LoVo (cell line): ENCODE measurements at places on chromosomes 1 and 21.

- no peak for DNase-seq
These were observed 880 bp upstream of the MTF2 start for GRCh38 chr1:93078203-93078602.

GRCh38 chr21:44598061-44598460, 2.3 kb upstream of the KRTAP10-7 start:
- no peak for DNase-seq

DNA sequence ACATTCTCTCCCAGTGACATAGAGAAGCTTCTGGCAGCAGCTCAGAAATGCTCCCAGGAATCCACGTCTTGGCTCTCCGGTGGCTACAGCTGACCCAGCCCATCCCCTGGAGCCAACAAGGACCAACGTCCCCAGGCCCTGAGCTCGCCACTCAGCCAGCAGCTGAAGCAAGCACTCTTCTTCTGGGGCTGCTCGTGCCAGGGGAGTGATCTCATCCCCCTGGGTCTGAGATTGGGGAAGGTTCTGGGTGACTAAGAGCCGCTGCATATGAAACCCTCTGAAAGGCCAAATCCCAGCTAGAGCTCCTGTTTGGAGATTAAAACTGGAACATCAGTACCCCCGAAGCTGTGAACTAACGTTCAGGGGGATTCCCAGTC, 487.9 kb downstream of the NPHP4 start:
- DNase-seq = no peak

GRCh38 chr1:180080439-180080838, 74.2 kb upstream of the QSOX1 start:
- peak; percentile 19 for DNase-seq

DNA sequence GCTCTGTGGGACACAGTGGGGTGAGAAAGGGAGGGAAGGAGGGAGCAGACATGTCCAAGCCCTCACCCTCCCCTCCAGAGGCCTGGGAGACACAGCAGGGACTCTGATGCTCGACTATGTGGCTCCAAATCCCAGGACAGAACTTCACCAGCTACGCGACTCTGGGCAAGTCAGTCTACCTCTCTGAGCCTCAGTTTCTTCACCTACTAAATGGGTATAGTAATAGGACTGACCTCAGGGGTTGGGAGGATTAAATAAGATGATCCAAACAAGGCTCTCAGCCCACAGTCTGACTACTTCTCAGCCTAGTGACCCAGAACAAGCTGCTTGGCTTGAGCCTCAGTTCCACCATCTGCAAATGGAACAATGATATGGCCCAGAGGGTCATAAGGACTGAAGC, 19.6 kb downstream of the SDC3 start:
- DNase-seq = no peak

- DNase-seq = no peak
These were observed 23.6 kb upstream of the MARK1 start for GRCh38 chr1:220504329-220504728.

GRCh38 chr1:105100102-105100501, 1350.4 kb downstream of the AMY1C start:
- no peak for DNase-seq

GRCh38 chr1:16184557-16185303, 27.7 kb downstream of the ARHGEF19 start:
- peak; percentile 53 for DNase-seq

GRCh38 chr1:161290779-161291178, 19.0 kb downstream of the MPZ start:
- DNase-seq = no peak

DNA sequence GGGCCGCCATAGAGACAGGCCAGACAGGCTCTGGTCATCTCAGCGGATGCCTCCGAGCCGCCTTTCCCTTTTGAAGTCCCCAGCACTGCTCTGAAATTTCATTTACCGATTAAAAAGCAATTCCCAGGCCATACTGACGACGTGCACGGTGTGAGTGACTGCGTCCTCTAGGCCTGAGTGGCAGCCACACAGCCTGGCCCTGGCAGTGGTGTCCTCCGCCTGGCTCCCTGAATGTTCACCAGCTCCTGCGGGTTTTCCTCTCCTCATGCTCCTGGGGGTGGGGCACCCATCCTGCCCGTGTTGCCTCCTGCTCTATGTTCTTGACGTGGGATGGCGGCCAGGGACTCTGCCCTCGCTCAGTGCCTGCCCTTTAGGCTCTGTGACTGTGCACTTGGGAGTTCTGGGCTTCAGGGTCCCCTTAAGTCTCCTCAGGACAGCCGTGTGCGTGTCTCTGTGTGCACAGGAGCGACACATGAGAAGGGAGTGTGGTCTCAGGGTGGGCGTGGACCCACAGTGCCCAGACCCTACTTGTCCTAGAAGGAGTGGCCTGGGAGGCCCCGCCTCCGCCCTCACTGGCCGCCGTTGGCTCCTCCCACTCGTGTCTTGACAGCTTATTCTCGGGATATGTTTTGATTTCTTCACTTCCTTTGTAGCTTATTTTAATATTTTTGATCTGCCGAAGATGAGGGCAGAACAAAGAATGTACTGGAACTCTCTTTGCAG, 3.6 kb downstream of the SKI start:
- DNase-seq = no peak

DNA sequence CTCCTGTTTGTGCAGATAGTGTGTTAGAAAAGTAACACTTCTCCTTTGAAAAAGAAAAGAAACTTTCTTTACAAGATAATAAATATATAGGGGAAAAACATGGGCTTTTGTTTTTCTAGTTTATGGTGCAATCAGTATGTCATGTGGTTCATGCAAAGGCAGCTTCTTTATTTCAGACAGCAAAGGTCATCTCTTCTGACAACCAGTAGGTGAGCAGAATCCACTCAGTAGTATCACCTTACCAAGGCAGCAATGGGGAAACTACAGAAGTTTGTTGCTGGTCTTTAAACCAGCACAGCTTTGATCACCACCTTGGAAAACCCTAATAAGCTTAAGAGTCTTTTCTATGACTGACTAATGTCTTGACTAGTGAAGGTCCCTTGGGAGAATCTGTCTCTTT, 13.0 kb upstream of the SAMSN1 start:
- DNase-seq = no peak

DNA sequence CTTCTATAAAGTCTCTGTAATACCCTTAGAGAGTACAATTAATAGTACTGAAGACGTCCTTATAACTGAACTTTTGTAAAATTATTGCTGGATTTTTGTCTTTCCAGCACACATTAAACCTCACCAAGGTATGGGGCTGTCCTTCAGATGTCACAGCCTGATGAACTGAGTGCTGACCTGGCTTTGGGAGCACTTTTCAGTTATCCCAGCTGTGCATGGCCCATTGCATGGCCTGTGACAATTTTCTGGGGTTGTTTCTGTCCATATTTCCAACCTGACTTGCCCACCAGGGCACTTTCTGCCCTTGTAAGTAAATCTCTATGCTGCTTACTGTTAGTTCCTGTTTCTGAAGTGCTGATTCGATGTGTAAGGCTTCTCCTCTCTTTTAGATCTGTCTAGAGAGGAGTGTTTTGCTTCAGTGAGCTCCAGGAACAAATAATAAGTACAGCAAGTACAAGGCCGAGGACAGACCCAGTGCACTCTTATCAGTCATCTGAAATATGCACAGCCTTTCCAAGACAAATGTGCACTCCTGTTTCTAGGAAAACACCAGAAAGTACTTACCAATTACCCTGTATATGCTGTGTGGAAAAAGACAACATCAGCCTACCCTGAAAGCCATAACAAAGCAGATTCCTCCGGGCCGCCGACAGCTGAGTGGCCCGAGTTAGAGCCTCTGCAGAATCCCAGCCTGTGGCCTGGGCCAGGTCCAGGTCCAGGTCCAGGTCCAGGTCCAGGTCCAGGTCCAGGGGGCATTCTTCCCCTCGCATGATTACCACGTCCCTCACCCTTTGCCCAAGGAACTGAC, 121.7 kb downstream of the DHRS3 start:
- DNase-seq = no peak

GRCh38 chr1:150577557-150578271, 1.7 kb downstream of the MCL1 start:
- no peak for DNase-seq

- DNase-seq = no peak
These were observed 32.8 kb upstream of the RUNX1 start for GRCh38 chr21:35081861-35082260.

GRCh38 chr1:7098641-7099040, 313.4 kb downstream of the CAMTA1 start:
- DNase-seq = no peak

- no peak for DNase-seq
These were observed 618 bp upstream of the FOXD3 start for GRCh38 chr1:63321785-63322113.

- DNase-seq = no peak
These were observed 2.7 kb upstream of the PLEKHO1 start for GRCh38 chr1:150146849-150147542.

- no peak for DNase-seq
These were observed 38.5 kb downstream of the DISC1 start for GRCh38 chr1:231665101-231665500.

DNA sequence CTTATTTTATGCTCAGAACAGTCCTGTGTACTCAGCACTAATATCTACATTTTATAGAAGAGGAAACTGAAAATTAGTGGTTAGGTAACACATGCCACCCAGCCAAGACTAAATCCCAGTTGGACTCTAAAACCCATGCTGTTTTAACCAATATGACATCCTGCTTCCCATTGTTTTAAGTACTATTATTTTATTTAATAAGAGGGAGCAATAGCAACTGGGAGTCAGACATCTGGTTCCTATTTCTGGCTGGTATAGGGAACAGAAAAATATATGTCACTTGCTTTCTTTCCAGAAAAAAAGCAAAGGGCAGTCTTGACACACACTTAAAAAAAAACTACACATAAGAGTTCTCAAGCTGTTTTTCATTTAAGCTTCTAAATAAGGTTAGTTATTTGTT, 11.9 kb downstream of the KLHL12 start:
- no peak for DNase-seq

DNA sequence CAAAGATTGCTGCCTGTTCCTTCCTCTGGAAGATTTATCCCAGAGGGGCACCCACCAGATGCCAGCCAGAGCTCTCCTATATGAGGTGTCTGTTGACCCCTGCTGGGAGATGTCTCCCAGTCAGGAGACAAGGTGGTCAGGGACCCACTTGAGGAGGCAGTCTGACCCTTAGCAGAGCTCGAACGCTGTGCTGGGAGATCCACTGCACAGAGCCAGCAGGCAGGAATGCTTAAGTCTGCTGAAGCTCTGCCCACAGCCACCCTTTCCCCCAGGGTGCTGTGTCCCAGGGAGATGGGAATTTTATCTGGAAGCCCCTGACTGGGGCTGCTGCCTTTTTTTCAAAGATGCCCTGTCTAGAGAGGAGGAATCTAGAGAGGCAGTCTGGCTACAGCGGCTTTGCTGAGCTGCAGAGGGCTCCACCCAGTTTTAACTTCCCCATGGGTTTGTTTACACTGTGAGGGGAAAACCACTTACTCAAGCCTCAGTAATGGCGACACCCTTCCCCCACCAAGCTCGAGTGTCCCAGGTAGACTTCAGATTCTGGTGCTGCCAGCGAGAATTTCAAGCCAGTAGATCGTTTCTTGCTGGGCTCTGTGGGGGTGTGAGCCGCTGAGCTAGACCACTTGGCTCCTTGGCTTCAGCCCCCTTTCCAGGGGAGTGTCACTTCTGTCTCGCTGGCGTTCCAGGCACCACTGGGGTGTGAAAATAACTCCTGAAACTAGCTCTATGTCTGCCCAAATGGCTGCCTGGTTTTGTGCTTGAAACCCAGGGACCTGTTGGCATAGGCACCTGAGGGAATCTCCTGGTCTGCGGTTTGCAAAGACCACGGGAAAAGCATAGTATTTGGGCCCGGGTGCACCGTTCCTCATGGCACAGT, 51.1 kb upstream of the PDC start:
- DNase-seq = no peak

- no peak for DNase-seq
These were observed 39.3 kb downstream of the AGPAT3 start for GRCh38 chr21:43904331-43904781.

DNA sequence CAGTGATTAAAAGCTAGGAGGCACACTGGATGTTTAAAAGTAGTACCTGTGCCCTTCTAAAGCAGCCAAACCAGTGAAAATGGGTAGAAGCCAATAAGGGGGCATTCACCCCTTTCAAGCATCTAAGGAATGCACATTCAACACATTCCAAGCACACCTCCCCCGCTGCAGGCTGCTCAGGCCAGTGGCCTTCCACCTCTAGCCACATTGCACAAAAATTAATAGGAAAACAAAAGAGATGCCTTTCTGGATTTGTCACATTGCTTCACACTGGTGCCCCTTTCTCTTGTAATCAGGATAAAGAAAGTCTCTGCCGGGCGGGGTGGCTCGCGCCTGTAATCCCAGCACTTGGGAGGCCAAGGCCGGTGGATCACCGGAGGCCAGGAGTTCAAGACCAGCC, 834.0 kb downstream of the USP25 start:
- no peak for DNase-seq

- no peak for DNase-seq
These were observed 118.4 kb downstream of the CRYAA start for GRCh38 chr21:43287111-43287760.

GRCh38 chr1:53303726-53304515, 23.9 kb downstream of the LRP8 start:
- DNase-seq = no peak

DNA sequence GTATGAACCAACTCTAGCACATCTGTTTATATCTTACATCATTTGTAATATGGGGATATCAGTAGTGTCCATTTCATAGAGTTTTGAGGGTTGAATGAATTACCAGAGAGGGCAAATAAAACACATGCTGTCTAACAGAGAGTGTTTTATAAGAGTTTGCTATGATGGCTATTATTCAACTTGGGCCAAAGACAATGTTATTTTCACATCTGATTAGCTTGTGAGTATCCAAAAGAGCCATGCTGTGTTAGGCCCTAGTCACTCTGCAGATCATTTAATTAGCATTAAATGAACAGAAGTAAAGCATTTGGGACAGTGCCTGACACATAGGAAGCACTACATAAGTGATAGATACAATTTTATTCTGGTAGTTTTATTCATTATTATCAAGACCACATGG, 4.2 kb upstream of the RNF11 start:
- DNase-seq = no peak

- DNase-seq = no peak
These were observed 16.8 kb downstream of the PLXNA2 start for GRCh38 chr1:208227366-208227765.

DNA sequence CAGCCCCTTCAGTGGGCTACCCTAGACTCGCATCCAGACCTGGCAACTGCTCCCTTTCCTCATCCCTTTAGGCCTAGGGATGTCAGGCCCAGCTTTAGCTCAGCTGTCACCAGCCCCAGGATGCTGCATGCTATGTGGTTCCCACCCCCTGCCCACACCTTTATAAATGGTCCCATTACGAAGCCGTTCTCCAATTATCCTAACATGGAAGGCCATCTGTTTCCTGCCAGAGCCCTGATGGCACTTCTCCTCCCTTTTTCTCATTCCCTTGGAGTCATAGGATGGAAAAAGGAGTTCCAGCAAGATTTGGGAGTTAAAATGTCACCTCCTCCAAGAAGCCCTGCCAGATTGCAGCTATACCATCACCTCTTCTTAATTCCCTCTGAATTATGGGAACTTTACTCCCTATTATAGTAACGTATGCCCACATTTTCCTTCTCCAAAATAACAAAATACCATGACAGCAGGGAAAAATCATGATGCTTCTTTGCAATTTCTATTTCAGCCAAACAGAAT, 205.0 kb upstream of the GRIK3 start:
- no peak for DNase-seq

- no peak for DNase-seq
These were observed 7.7 kb downstream of the NTRK1 start for GRCh38 chr1:156868341-156868740.

- peak; percentile 41 for DNase-seq
These were observed 3.8 kb downstream of the LCA5L start for GRCh38 chr21:39441502-39442475.

GRCh38 chr1:112209493-112209892, 186.5 kb upstream of the CTTNBP2NL start:
- no peak for DNase-seq
